Trophoblast cell (in vitro differentiated cells and primary cell): ENCODE measurements at places on chromosomes 5 and 9.
A peak's percentile ranks its signal among the peaks of the same experiment; 100 is the strongest.

- no peak for DNase-seq
Observed at GRCh38 chr9:120603010-120603409, 23.0 kb upstream of the CDK5RAP2 start.

DNA sequence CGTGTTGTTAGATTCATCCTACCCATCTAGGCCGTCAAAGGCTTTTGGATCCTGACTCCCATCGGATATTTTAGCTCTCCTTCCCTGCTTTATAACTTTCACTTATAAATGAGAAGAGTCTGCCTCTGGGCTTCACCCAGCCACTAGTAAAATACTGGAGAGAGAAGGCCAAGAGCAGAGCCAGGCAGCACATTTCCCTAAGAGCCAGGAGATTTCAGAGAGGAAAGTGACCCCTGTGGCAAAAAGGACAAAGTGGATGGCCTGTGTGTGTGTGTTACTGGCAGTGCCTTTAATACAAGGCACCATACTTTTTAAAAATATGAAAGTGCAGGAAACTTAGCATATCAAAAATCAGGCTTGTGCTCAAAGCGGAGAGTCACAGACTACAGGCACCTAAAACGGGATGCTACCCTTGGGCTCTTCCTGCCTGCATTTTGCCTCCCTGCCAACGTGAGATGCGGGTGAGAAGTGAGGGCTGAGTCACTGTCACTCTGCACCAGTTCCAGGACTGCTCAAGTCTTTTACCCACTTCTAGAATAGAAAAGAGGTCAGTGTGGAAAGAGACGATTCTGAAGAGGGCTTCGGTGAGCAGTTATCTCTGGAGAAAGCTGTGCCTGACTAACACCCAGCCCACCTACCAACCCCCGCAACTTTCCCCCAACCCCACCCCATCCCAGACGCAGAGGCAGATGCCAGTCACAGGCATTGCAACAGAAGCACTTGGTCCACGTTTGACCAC is 15.9 kb downstream of the NFIL3 start:
- DNase-seq = peak; percentile 80

- DNase-seq = no peak
Observed at GRCh38 chr5:139263536-139263935, 30.0 kb upstream of the MATR3 start.

DNA sequence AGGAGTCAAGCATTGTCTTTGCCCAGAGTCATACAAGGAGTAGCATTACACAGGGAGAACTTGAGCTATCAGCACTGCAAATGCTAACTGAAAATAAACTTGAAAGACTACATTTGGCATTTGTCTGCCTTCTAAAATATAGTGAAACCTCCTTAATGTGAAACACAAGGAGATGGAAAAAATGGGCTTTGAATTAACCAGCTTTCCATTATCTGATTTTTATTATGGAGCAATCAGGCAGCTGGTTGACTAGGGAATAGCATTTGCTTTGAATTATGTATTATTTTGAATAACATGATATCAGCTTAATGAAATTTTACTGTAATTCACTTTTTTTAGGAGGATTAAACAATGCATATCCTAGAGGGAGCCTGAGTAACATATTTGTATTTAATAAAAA is 130.8 kb downstream of the GDNF start:
- no peak for DNase-seq

- no peak for DNase-seq
Observed at GRCh38 chr9:90568667-90569066, 74.0 kb downstream of the DIRAS2 start.

- DNase-seq = no peak
Observed at GRCh38 chr5:16549491-16550206, 67.1 kb downstream of the RETREG1 start.
